Stimulated activated CD4-positive, alpha-beta T cell treated with anti-CD3 and anti-CD28 coated beads, TNF-alpha, amount 100 ng/mL, for 4 hours (primary cell): ENCODE measurements at places on chromosomes 13 and 19.

GRCh38 chr13:100176801-100177400, 88.0 kb downstream of the PCCA start:
- DNase-seq, result no peak

DNA sequence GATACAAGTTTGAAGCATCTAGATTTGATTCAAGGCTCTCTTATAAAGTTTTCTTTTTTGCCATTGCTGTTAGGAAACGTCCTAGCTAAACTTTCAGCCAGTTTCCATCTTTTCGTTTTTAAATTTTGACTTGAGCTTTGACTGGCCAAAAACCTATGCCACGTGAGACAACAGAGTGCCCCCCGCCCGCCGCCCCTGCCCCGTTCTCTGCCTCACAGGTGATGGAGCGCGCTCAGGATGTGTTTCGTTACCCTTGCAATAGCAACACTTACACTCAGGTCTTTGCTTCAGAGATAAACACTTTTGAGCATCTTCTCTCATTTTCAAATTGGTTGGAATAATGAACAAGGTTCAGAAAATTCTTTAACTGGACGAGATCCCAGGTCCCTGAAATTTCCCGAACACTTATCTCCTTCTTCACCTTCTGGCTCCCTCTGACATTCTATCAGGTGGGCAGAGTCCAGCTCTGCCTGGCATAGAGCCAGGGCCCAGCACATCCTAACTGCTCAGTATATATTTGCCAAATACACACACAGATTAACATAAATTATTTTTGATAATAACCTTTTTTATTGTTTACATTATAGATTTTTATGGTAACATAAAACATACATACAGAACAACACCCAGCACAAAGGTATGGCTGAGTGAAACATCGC, 301.1 kb downstream of the IRS2 start:
- no peak for DNase-seq

- no peak for DNase-seq
These were observed 2.6 kb upstream of the CDADC1 start for GRCh38 chr13:49245101-49245500.

DNA sequence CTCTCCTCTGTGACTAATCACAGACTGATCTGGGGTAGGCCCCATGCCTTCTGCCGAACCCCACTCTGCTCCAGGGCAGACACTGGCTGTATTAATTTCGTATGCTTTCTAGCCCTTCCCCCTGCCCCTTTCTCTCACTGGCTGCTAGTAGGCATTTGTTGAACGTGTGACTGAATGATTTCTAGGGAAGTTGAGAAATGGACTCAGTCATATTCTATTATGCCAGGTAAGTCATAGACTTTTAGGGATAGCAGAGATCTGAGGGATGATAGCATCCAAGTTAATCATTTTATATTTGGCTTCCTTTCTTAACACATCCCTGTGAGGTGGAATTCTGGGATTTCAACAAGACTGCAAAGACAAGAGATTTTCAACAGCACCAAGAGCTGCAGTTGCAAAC, 166.4 kb downstream of the FGF9 start:
- no peak for DNase-seq

- peak; percentile 11 for DNase-seq
These were observed 718 bp downstream of the CDK8 start for GRCh38 chr13:26254583-26255111.

DNA sequence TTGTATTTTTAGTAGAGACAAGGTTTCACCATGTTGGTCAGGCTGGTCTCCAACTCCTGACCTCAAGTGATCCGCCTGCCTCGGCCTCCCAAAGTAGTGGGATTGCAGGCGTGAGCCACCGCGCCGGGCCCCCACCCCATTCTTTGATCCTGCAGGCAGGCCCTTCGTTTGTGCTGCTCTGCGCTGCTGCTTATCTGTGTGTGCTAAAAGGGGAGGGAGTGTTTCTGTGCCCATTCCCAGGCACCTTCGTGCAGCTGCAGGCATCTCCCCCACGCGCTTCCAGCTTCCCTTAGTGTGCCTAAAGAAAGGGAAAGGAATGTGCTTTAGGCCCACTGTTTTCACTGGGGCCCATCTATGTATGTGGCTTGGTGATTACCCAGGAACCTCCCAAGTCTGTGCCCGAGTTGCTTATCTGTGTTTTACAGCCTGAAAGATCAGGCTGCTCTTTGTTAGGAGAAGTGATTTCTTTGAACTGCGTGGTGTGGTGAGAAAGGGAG, 27.2 kb downstream of the EPN1 start:
- DNase-seq, result no peak
